Urothelium cell line (cell line): ENCODE measurements at places on chromosomes 3 and 15.

DNA sequence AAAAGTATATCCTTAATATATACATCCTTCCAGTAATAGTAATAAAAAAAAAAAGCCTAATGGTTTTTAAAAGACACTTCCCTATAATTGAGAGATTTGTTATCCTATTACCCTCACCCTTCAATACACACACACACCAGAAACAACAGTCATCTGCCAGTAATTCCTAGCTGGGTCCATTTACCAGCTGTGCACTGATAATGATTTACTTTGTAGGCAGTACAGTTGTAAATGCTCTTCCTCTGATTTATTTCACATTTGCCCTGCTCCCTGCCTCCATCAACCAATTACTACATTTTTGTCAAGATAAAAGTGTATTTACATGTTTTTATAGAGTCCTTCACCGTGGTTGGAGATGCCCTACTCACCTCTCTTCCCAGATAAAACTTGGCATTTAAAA is 12.4 kb downstream of the TPM1 start:
- DNase-seq = no peak

DNA sequence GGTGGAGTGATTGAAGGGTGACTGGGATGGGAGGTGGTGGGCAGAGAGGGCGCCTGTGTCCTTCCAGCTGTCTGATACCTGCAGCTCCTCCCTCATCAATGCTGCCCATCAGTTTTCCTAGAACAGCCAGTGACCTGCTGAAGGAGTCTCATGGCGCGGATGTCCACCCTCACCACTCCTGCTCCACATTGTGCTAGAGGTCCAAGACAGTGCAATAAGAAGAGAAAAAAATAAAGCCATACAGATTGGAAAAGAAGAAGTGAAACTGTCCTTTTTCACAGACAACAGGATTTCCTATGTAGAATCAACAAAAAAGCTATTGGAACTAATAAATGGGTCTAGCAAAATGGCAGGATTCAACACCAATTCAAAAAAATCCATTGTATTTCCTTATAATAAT is 7.4 kb downstream of the ZDHHC19 start:
- no peak for DNase-seq

DNA sequence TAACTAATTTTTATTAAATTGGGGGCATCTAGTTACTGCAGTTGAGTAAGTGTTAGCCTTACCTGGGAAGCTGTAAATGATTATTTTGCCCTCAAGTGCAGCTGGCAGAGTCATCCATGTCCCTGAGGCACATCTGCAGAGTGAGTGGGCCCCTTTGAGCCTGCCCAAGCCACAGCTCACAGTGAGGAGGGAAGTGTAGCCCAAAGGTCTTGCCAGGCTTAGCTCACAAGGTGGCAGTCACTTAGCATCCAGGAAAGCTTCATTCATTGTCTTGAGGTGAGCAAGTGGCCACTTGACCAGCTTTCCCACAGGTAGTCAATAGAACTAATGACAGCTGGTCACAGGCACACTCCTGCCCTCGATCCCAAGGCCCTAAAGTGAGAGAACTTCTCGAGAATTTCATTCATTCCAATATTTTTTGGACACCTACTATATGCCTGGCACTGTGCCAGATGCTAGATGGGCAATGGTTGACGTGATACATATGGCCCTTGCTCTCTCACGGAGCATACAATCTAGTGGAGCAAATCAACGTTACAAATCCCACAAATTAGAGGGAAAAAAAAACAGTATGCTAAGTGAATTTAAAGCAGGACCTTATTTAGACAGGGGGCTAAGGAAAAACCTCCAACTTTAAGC is 163.3 kb upstream of the IL12A start:
- no peak for DNase-seq

DNA sequence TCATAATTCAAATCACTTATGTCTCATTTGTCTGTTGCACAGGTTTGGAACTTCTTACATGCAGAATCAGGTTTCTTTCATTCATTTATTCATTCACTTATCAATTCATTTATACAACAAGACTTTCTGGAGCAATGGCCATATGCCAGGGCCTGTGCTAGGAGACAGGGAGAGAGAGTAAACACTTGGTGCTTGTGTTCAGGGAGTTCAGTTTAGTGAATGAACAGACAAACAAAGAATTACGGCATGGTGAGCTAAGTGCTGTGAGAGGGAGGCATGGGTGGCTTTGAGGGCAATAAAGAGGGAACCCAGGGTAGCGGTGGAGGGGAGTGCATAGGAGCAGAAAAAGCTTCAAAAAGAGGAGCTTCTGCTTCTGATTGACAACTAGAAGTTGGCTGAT is 8.5 kb upstream of the IREB2 start:
- no peak for DNase-seq

DNA sequence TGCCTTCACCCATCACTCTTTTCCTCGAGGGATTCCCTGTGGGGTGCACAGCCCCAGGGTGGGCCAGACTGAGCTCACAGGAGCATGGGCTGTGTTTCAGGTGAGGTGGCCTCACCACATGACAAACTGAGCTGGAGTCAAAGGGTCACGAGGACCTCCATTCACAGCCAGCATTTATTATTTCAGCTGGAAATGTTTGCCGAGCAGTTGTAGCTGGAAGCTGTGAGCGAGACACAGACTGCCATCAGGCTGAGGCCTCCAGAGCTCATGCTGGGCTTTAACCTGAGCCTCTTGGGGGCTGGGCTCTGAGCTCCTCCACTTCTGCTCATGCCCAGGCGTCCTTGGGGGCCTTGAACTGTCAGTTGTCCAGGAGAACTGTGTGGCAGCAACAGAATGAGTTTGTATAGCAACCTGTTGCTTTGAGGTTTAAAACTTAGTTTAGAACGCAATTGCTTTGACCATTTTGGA is 57.5 kb downstream of the FLNB start:
- no peak for DNase-seq

- DNase-seq = no peak
Observed at GRCh38 chr3:38367779-38368178, 21.2 kb downstream of the XYLB start.

DNA sequence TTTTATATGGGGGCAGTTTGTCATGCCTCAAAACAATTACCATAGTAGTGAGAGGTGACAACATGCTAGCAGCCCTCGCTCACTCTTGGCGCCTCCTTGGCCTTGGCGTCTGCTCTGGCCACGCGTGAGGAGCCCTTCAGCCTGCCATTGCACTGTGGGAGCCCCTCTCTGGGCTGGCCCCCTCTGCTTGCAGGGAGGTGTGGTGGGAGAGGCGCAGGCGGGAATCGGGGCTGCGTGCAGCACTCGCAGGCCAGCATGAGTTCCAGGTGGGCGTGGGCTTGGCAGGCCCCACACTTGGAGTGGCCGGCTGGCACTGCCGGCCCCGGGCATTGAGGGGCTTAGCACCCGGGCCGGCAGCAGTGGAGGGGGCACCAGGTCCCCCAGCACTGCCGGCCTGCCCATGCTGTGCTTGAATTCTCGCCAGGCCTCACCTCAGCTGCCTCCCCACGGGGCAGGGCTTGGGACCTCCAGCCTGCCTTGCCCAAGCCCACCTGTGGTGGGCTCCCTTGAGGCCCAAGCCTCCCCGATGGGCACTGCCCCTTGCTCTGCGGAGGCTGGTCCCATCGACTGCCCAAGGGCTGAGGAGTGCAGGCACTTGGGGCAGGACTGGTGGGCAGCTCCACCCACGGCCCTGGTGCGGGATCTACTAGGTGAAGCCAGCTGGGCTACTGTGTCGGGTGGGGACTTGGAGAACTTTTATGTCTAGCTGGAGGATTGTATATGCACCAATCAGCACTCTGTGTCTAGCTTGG is 38.8 kb upstream of the EIF5A2 start:
- no peak for DNase-seq

DNA sequence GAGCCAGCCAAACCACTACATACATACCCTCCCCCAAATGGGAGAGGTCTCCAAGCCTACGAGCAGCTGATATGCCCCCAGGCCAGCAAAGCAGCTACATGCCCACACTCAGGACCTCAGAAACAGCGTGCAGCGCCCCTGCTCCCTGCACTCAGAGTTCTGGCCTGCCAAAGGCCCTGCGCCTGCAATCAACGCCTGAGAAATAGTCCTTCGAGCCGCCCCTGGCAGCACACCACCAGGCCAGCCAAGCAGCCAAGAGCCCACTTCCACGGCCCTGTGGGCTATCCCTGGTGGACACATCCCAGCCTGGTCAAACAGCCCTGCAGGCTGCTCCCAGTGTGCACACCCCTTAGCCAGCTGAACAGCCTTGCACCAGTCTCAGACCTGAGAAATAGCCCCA is 139.1 kb downstream of the DMXL2 start:
- DNase-seq = no peak

- DNase-seq = no peak
Observed at GRCh38 chr3:16174389-16174788, at the start of gene GALNT15. GALNT15 (plus strand) TSS chr3:16174680; CDS start chr3:16175152, 472 bp downstream.

DNA sequence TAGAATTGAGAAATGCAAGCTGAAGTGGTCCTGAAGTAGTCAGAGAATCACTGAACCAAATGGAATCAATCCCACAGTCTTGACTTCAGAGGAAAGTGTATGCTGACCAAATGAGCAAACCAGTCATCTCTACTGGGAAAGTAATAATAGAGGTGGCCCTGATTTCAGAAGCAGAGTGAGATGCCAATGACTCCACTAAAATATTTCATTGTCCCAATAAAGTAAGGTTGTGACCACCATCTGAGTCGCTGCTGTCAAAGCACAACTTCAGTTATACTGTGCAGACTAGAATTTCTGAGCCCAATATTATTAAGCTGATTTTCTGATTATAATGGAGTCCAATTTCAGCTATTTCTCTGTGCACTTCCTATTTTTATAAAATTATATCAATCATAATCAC is 334.4 kb upstream of the THBS1 start:
- no peak for DNase-seq

GRCh38 chr3:126259411-126260391 is 79.3 kb upstream of the ALDH1L1 start:
- no peak for DNase-seq

GRCh38 chr3:175411946-175412345 is 552.8 kb downstream of the NAALADL2 start:
- DNase-seq = no peak

DNA sequence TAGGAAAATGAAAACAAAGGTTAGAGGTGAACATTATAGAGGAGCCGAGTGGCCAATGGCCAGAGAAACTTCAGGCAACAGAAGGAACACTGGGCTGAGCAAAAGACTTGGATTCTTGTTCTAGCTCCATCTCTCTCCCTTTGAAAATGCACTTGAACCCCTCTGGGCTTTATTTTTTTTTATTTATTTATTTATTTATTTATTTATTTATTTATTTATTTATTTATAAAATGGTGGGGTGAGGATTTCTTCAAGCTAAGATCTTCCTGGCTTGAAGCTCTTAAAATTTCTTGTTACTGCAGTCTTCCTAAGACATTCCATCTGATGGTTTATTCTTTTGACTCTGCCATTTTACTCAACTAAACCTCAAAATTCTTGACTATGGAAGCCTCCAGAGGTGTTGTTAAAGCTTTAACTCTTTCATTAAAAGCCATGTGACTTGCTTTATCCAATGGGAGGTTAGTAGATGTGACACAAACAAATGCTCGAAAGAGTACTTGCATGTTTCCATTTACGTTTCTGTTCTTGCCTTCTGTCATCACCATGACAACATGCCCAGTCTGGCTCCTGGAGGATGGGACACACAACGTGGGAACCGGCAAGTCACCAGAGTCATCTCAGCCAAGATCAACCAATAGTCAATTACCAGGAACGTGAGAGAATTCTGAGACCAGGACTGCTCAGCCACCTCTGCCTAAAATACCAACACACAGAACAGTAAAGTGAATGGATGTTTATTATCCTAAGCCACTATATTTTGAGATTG is 325.2 kb upstream of the CTNNB1 start:
- no peak for DNase-seq

GRCh38 chr3:186583831-186584230 is 13.3 kb downstream of the DNAJB11 start:
- DNase-seq = no peak

DNA sequence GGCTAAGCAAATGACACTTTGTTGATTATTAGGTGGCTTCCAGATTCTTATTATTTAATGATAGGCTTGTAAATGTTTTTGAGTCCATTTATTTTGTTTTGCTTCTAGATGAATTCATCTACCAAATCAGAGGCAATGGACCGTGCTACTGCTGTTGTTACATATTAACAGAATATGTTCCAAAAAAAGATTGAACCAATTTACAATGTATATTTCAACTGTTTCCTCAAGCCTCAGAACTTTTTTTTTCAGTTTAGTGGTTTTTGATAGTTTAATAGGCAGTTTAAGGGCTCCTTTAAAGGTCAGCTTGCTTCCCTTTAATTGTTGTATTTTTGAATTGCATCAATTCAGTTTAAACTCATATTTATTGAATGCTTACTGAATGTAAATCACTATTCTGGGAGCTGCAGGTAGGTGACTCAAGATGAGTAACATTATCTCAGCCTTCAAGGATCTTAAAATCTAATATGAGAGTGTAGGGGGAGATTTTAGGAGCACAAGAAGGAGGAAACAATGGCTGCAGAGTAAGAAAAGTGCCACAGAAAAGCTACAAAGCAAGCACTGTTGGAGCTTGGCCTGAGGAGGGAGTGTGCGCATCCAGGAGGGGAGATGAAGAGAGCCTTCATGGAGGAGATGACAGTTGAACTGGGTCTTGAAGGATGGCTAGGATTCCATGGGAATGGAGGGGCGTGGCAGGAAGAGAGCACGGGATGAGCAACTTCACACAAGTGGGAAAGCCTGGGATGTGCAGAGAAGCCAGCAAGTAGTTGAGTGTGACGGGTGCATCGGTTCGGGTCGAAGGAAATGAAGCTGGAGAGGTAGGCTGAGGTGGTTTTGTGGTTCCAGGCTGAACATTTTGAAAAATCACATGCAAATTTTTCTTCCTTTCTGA is 14.7 kb downstream of the MAP2K1 start:
- no peak for DNase-seq

DNA sequence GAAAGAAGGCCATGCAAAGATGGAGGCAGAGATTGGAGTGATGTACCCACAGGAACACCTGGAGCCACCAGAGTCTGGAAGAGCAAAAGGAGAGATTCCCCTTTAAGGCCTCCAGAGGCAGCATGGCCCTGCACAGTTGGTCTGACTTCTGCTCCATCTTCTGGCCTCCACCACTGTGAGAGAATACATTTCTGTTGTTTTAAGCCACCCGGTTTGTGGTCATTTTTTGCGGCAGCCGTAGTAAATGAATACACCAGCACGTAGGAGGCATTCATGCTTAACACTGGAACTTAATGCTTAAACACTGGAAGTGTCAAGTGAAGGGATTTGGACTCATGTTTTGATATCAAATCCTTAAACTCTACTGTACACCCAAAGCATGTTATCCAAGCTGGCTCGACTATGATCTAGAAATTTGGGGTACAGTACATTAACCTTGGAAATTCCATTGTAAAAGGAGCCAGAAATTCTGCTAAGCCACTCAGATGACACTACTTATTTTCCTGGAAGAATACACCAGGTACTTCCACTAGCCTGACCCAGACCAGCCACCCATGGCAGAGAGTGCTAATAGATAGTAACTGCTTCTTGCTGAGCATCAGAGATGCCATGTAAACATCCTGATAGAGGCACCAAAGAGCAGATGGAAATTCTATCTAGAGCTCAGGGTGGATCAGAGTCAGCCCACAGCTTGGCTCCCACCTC is 190.9 kb downstream of the ADAMTS9 start:
- no peak for DNase-seq

GRCh38 chr3:72100080-72100511 is 315.1 kb upstream of the PROK2 start:
- no peak for DNase-seq

GRCh38 chr3:126101521-126101982 is 17.6 kb upstream of the SLC41A3 start:
- no peak for DNase-seq
